NCI-H1092 treated with DMSO at 0.1 percent for 48 hours (cell line): ENCODE measurements at places on chromosomes 5 and 9.

DNA sequence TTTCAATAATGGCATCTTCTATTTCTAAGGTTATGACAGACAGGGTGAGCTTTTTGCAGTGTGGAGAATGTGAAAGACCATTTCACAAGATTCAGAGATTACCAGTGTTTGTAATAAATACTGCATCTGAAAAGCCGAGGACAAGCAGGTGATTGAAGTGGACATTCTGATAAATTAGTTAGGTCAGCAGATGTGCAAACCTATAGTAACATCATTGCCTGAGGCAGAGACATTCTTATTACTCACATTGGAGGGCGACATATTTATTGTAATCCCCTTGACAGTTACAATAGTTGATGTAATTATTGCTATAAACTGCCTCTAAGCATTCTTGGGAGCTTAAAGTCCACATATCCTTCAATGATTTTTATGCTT, 3.3 kb downstream of the RASGRF2 start:
- no peak for DNase-seq

DNA sequence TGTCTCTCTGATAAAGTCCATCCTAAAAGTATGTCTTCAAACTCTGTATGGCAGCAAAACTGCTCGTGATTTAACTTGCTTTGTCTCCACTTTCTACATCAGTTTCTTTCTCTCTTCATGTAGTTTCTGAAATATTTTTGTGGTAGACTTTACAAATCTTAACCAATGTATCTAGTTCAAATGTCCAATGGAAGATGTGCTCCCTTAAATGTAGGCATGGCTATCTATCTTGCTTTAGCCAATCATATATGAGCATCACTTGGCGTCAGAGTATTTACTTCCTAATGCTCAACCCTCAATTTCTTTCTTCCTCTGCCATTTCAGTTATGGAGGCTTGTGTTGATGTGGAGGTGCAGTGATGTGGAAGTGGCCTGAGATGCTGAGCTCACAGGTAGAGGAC, 206.1 kb upstream of the ZNF608 start:
- no peak for DNase-seq

DNA sequence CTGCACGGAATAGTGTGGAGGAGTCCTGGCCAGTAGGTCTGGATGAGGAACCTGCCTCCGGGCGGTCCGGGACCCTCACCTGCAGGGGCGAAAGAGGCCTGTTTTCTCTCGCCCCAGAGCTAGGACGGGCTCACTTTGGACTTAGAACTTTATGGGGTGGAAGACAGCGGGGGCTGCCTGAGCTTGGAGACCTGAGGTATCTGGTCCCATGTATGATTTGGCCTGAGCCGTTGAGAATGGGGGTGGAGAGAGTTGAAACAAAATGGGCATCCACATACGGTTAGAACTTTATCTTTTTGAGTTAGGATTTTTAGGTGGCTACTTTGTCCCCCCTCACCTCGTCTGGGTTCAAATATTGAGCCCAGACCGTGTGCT, 681 bp upstream of the ETF1 start:
- DNase-seq, result peak; percentile 64

- no peak for DNase-seq
Measured at GRCh38 chr9:126472198-126472947, 141.4 kb upstream of the LMX1B start.

DNA sequence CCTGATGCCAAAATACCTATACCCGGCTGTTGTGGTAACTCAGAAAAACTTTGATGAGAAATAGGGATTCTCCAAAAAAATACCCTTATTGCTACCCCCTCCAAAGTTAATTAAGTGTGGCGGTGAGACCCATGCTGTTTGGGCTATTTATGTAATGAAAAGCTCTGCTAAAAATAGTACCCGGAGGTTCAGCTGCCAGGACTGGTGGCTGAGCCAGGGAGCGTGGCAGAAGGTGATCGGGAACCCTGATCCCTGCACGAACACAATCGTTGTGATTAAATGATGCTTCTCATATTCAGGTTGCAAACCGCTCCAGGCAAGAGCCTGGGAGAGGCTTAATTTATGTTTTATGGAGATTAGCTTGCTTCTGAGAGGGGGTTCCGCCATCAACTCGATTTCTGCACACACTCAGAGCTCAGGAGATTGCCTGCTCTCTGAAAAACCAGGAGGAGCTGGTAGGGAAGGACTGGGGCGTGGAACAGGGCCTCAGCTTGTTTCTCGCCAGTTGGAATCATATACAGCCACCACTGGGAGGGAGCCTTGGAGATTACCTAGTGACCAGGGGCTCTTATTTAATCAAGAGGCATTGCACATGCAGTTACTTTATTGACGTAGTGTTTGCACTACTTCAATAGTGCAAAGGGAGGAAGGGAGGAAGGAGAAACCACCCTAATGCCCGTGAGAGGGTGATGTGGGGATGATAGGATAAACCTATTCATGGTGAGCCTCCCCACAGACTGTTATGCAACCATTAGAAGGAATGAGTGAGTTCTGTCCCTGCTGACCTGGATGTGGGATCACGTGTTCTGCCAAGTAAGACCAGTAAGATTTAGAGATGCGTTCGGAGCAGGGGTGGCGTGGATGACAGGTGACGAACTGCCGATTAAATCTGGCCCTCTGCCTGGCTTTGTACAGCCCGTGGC, 23.4 kb downstream of the HRH2 start:
- no peak for DNase-seq

DNA sequence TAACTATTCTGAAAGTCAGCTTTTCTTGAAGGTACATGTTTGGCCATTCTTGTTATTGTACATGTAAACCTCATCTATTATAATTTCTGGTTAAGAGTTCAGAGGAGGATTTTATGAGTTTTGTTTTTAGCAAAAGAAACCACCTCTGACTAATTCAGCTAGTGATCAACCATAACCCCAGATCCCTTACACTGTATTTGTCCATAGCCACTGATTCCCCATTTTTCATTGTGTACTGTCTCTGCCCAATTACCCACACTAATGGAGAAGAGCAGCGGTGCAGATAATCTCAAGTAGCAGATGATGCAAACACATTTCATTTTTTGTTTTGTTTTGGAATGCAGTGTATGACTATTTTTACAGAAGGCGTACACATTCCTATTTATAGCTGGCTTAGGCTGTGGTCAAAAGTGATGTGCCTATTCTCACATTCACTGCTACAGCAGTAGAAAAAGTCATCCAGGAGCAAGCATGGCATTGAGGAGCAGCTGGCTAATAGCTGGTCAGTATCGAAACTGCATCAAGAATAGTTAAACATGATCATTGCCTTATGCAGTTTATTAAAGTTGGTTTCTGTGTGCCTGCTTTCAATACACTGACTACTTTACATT, 988.3 kb downstream of the DTWD2 start:
- no peak for DNase-seq

- DNase-seq, result no peak
Measured at GRCh38 chr5:31095796-31096195, 97.7 kb upstream of the CDH6 start.

- DNase-seq, result no peak
Measured at GRCh38 chr9:131266266-131267229, 9.8 kb downstream of the FAM78A start.

- no peak for DNase-seq
Measured at GRCh38 chr5:173538018-173538417, 78.4 kb downstream of the BOD1 start.

DNA sequence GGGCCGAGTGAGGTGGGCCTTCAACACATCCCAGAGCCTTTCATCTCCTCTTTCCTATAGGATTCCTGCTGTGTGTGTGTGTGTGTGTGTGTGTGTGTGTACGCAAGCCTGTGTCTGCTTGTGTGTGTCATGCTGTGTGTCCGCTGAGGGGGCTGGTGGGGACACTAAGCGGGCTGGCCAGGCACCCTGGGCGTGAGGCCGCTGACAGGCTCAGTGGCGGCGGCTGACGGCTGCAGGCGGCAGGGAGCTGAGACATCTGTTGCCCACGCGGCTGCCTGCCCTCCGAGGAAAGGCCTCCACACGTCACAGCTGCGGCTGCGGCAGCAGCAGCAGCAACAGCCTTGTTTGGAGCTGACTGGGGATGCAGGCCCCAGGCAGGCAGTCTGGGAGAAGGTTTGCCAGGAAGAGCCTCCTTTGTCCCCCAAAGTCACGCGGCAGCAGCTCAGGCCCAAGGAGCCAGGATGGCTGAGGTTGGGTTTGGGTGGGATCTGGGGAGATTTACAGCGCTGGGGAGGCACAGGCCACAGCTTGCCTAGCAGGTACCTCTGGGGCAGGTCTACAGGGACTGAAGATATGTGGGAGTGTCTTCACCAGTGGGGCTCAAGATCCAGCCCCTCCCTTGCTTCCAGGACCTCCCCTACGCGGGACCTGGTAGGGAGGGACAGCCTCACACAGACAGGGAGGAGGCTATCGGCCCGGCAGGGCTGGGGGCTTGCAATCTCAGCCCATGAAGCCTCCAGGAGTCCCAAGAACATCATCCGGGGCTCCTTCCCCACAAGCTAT, 1.8 kb downstream of the PDLIM4 start:
- DNase-seq, result no peak

- no peak for DNase-seq
Measured at GRCh38 chr9:131432050-131432449, 38.2 kb downstream of the PRRC2B start.

- DNase-seq, result no peak
Measured at GRCh38 chr9:70852711-70853240, 268.6 kb downstream of the TRPM3 start.

GRCh38 chr9:135210676-135211523, 123.4 kb downstream of the OLFM1 start:
- DNase-seq, result no peak

DNA sequence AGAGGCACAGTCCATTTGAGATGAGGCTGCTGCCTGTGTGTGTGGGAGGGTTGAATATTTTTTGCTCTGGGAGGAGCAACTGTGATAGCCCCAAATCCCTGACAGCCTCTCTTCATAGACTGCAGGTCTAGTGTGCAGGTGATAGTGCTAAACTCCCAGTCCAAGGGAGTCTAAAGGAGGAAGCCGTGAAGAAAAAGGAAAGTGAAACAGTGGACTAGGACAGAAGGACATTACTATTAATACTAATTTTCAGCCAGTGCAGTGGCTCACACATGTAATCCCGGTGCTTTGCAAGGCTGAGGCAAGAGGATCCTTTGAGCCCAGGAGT, 295.0 kb downstream of the PDE4D start:
- no peak for DNase-seq

DNA sequence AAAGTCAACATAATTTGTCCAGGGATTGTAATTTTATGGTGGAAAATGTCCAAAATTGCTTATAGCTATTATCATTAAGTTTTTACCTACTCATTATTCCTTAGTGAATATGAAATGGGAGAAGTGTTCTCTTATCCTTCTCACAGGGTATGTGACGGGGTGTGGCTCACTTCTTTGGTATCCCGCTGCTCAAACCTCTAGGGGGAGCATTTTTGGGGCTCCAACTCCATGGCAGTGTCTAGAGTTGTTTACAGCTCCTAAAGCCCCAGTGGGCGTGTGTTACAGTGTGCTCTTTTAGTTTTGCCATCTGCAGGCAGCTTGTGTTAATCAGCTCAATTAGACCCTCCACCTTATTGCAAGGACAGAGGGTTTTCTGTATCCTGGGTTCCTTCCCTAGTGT, 89.4 kb downstream of the CDKN2A start:
- no peak for DNase-seq

- DNase-seq, result no peak
Measured at GRCh38 chr5:150021491-150022157, 21.1 kb downstream of the HMGXB3 start.

DNA sequence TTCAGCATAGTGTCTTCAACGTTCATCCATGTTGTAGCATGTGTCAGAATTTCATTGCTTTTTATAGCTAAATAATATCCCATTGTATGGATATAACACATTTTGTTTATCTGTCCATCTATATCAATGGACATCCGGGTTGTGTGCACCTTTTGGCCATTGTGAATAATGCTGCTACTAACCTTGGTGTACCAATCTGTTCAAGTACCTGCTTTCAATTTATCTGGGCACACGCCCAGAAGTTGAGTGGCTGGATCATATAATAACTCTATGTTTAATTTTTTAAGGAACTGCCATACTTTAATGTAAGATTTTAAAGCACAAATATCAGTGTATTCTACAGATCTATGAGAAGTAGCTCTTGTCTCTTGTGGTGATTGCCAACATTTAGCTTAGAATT, 43.5 kb downstream of the SCAI start:
- peak; percentile 36 for DNase-seq

DNA sequence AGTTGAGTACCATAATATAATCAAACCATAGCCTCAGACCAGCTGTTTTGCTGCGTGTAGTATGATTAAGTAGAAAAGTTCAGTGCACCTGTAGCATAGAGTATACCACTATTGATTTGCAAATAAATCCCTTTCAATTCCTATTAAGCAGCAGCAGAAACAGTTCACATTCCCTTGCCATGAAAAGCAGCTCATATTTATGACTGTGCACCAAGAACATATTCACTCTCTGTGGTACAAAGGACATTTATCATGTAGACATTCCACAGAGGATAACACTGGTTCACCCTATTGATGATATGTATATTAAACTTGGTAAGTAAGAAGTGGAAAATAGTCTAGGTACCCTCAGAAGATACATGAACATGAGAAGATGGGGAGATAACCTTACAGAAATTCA, 1689.1 kb upstream of the CDH6 start:
- DNase-seq, result no peak

- no peak for DNase-seq
Measured at GRCh38 chr9:132238992-132239391, 77.1 kb downstream of the NTNG2 start.

DNA sequence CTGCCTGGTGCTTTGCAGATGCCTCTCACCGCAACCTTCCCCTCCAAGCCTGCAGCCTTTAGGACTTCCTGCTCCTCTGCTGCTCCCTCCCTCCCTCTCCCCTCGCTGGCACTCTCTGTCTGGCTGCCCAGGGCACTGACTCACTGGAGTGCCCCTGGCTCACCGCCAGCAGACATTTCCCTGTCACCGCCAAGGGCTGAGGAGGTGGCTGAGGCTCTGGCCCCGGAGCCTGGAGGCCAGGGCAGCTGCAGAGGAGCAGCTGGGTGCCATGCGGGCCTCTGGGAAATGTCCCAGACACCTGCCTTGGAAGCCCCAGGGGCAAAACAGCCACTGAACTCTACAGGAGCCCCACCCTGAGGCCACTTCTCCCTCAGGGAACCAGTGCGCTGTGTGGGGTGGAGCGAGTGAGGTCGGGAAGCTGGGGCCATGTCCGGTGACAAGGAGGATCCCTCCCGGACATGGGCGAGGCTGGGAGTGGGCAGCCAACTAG, 53.4 kb downstream of the TENT4A start:
- DNase-seq, result peak; percentile 91

- no peak for DNase-seq
Measured at GRCh38 chr5:119370486-119370885, 14.7 kb downstream of the TNFAIP8 start.

DNA sequence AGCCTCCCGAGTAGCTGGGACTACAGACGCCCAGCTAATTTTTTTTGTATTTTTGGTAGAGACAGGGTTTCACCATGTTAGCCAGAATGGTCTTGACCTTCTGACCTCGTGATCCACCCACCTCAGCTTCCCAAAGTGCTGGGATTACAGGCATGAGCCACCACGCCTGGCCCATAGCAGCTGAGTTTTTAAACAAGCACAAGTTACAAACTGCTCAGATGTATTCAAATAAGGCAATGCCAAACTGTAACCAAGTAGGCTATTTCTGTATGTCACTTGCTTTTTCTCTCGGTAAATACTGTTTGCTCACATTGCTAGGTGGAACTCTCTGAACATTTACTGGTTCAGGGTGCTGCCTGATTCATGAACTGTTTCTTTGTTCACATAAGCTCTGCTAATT, 799.3 kb upstream of the NUDT12 start:
- no peak for DNase-seq

- no peak for DNase-seq
Measured at GRCh38 chr9:133691626-133692363, 46.4 kb downstream of the SARDH start.
